ENCODE measurements at places on chromosomes 5 and 9.

DNA sequence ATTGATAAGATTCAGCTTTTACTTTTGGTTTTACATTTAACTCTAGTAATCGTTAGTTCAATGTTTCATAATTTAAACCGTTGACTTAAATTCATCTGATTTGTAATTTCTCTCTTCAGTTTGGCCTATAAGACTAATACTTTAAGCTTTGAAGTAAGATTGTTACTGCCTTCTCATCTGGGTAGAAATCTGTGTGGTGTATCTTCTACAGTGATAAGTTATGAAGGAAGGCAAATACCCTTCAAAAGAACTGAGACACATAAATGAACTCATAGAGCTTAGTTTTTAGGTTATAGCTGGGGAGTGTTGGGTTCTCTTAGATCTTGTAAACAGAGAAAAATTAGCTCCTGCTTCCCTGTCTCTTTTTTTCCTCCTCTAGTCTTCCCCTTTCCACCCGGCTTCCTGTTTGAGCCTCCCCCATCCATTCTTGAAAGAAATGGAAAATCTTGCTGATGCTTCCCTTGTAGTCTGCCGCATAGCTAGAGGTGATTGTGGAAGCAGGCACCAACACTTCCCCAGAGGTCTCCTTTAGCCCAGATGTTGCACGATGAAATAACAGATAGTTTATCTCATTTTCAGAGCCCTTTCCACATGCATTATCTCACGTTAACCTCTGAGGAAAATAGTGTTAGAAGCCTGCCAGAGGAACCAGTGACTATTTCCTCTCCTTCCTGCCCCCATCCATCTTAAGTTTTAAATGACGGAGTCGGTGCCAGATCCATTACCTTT, 2.0 kb upstream of the F2RL2 start:
- DNase-seq = no peak

DNA sequence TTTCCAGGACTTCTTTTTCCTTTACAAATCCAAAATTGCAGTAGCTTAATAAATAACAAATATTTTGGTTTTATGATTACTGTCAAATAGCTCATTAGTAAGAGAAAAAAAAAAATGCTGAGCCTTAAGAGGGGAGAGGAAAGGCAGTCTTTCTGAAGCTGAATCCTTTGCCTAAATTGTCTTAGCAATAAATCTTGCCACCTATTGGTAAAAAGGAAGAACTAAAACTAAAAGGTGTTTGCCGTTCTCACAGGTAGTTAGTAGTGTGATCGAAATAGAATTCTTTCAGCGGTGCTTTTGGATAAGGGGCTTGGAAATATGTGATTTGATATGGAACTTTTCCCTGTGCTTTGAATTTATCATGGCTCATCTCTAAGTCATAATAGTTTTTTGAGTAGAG, 31.2 kb downstream of the PIK3R1 start:
- DNase-seq = no peak

- no peak for DNase-seq
These were observed 518.9 kb downstream of the PRELID2 start for GRCh38 chr5:145316282-145316681.

GRCh38 chr9:70954126-70954525, 167.3 kb downstream of the TRPM3 start:
- DNase-seq = no peak

DNA sequence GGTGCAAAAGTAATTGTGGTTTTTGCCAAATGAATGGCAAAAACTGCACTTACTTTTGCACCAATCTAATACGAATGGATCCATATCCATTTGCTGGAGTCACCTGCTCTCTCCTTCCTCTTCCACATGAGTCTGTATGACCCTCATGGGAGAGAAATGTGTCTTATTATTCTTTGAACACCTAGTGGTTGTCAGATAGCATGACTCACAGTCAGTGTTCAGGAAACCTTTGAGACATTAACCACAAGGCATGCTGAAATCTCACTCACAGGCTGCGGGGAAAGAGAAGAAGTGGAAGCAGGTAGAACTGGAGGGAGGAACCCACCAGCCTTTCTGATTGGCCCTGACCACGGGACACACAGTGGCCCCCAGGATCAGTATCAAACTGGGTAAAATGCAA, 222.8 kb upstream of the KLF4 start:
- DNase-seq = no peak

- no peak for DNase-seq
These were observed 58.1 kb upstream of the MAST4 start for GRCh38 chr5:66538126-66538525.

- DNase-seq = no peak
These were observed 64.3 kb upstream of the PTCH1 start for GRCh38 chr9:95580812-95581761.

- DNase-seq = no peak
These were observed 37.6 kb downstream of the NACC2 start for GRCh38 chr9:136057236-136058081.

DNA sequence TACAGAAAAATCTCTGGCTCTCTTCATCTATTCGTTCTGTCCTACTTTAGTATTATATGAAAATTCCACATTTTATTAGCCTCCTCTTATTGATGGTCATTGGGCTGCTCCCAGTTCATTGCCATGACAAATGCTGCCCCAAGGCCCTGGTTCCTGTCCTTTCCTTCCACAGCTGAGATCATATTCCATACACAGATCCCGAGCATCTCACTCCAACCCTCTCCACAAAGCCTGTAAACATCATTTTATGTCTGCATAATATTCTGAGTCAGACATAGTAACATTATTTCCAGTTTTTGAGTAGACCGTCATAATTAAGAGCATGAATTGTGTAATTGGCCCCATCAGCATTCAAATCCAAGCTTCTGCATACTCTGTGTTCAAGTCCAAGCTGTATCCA, 86.3 kb downstream of the MVB12B start:
- no peak for DNase-seq

DNA sequence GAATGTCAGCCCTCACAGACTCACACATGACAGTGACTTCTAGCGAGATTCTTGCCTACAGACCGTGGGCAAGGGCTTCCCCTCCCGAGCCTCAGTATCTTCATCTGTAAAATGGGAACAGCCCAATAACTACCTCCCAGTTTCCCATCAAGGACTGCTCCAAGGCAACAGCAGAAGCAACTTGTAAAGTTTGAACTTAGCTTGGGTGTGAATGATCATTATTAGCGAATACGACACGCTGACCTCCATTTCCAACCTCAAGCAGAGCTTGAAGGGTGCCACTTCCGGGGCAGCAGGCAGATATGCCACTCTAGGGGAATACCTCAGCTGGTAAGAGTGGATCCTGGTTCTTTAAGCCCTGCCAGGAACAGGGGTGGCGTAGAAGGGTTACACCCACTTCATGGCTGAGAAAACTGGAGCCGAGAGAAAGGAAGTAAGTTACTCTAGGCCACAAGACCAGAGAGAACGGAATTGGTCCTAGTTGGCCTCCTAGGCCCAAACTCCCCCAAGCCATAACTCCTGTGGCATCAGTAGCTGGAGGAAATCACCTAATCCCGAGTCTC, 2.0 kb downstream of the RNF44 start:
- no peak for DNase-seq

DNA sequence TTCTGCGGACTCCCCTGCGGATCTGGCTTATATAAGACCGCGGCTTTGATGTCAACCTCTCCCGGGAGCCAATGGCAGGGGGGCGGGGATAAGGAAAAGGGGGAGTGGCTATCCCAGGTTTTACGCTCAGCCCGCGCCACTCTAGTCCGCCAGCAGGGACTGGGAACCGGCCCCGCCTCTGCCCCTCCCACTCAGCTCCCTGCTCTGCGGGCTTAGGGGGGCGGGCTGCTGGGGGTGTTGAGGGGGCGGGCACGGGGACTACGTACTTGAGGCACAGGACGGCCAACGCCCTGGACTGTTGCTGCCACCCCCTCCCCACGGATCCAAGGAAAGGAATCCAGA, at the start of gene HAND1:
TSS of gene HAND1 (minus strand) at position 4 of the 342 bp plus-strand sequence. CDS start 219 bp downstream, outside the sequence.
- no peak for DNase-seq

- DNase-seq = no peak
These were observed 2.6 kb upstream of the EGFL7 start for GRCh38 chr9:136659861-136660784.

Measured in stimulated activated CD4-positive, alpha-beta T cell treated with anti-CD3 and anti-CD28 coated beads, Interleukin-1b, Interleukin-23, amount 100 ng/mL, for 1 hour (primary cell).